ENCODE measurements at places on chromosomes 1 and 21.
A peak's percentile ranks its signal among the peaks of the same experiment; 100 is the strongest.

- no peak for DNase-seq
Observed at GRCh38 chr1:152024223-152024622, 12.6 kb downstream of the S100A11 start.

GRCh38 chr1:177209357-177209756, 38.6 kb downstream of the BRINP2 start:
- peak; percentile 77 for DNase-seq

DNA sequence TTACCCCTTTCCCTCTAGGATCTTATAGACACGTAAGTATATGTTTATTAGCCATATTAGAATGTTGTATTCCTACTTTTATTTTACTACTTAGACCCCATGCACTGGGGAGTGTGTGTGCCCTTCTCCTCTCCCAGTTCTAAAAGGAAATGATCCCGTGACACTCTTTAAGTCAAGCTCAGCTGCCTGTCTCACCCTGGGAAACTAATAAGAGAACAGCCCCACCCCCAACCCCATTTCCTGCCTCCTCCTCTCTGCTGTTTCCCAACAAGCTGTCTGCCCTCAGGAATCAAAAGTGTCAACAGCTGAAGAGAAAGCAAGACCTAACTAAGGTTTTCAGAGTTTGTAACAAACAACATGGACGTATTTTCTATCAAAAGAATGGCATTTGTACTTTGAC, 92.6 kb upstream of the VAV3 start:
- no peak for DNase-seq

DNA sequence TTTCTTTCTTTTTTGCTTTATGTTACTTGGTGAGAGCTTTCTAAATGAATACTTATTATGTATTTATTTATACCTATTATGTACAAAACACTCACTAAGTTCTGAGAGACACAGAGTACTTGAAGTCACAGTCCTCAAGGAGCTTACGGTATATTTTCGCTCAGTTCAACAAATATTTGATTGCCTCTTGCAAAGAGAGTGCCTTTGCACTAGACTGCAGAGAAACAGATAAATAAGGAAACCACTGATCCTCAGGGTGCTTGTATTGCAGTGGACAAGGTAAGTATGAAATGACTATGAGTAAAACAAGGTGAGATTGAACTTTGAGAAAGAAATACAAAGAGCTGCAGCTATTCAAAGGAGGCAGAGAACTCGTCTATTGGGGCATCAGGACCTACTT, 123.3 kb downstream of the C1orf21 start:
- no peak for DNase-seq

DNA sequence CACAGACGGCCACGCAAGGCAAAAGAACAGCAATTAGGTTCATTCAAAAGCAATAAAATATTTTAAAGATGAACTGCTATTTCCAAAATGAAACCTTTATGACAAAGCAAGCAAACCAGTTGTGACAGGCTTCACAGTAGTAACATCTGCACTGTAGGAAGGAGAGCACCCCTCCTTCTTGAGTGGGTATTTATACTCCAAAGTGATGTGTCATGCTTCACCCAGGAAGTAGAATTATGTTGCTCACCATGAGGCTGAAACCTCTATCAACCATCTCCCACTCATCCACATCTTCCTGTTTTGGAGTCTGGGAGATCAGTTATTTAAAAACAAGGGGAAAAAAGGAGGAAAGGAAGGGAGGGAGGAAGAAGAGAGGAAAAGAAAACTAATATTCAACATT, 885 bp downstream of the OR2T10 start:
- no peak for DNase-seq

DNA sequence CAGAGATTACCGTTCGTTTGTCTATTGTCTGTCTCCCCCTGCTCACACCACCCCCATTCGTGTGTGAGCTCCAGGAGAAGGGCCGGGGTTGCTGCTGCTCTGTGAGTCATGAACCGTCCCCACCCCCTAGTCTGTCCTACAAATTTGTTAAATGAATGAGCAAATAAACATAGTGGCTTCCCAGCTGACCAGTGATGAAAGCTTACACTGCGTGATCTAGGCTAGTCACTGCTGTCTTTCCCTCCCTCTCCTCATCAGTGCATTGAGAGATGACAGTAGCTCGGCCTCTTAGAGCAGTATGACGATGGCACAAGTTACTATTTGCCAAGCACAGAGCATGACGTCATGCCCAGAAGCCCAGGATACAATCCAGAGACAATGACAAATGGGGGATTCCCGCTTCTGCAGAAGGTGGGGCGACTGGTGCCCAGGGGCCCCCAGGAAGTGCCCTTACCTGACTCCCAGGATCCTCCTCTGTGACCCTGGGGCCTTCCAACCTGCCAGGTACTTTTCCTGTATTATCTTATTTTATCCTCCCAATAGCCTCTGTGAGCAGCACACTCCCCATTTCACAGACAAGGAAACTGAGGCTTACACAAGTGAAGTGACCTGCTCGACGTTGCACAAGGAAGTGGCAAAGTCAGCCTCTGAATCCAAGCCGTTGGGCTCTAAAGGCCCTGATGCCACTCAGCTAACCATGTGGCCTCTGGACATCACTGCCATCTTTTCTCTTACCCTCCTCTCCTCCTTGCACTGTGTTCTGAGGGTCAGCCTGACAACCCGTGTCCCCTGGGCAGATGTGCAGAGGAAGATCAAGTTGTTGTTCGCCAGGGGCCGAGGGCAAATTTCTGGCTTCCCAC, 8.6 kb upstream of the EPHA2 start:
- DNase-seq: peak; percentile 58

- no peak for DNase-seq
Observed at GRCh38 chr1:215023155-215023832, 59.2 kb upstream of the KCNK2 start.

- DNase-seq: no peak
Observed at GRCh38 chr1:7645751-7646048, 125.4 kb upstream of the VAMP3 start.

GRCh38 chr21:45103971-45104520, 29.7 kb downstream of the ADARB1 start:
- no peak for DNase-seq

GRCh38 chr1:217469983-217470382, 160.9 kb downstream of the GPATCH2 start:
- no peak for DNase-seq

DNA sequence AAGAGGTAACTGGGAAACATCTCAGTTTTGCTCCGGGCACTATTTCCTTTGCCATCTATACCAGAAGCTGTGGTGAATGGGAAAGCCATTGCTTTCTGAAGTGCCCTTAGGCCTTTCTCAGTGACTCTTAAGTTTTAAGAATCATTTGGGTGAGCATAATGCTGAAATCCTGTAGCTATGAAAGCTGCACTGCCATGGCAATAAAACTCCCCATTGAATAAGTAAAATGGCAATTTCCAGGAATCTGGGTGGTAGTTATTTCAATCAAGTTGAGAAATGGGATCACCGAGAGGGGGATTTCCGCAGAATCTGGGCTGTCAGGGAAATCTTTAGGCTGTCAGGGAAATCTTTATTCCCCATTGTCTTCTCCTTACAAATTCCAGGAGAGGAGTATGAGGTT, 26.8 kb upstream of the MACF1 start:
- no peak for DNase-seq

GRCh38 chr1:52631759-52632331, 1.1 kb upstream of the SHISAL2A start:
- no peak for DNase-seq

- DNase-seq: peak; percentile 34
Observed at GRCh38 chr1:81800695-81801650, at the start of gene ADGRL2. Gene ADGRL2 (plus strand): TSS chr1:81800934. CDS start chr1:81836985, 36,051 bp downstream.

DNA sequence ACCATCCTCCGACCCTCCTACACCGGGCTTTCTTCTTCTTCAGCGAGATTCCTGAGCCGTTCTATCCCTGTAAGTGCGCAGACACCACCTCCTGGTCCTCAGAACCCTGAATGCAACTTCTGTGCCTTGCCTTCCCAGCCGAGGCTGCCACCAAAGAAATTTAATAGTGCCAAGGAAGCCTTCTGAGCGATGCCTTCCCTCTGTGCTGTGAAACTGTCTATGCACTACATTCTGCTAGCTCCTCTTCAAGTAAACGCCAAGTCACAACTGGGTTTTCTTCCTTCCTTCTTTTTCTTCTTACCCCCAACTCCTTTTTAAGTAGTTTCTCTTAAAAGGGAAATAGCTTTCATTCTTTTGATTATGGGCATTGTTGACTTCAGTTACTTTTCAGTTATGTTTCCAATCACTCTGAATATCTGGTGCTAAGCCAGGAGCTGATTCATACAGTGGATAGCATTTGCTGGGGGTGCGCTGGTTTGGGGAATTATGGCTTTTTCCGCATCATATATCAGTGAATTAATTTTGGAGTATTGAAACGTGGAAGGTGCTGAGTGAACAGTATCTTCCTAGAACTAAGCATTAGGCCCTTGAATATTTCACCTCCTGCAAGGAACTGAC, 38.6 kb upstream of the GPR88 start:
- no peak for DNase-seq

DNA sequence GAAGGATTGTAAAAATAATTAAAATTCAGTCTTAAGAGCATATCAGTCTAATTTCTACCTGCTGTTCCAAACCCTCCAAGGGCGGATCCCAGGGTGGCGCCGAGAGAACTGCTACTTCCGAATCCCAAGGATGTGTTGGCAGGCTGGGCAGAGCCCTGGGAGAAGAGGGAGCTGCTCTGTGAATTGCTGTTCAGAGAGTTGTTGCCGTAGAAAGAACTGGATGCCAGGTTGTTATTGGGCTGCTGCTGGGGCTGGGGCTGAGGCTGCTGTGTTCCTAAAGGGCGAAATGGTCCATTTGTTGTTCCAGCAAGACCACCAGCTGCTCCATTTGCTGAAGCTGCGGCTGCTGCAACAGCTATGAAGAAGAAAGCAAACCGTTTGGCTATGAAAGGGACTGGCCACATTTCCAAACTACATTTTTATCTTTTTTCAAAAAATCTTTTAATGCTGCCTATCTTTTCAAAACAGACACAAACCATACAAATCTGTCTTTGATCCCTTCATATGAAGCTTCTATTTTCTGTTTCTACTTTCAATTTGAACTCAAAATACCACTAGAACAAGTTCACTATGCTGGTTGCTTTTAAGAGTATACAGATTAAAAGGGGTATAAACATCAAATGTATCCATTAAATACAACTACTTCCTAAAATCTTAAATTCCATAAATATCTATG, 57.5 kb upstream of the SDC3 start:
- DNase-seq: no peak

DNA sequence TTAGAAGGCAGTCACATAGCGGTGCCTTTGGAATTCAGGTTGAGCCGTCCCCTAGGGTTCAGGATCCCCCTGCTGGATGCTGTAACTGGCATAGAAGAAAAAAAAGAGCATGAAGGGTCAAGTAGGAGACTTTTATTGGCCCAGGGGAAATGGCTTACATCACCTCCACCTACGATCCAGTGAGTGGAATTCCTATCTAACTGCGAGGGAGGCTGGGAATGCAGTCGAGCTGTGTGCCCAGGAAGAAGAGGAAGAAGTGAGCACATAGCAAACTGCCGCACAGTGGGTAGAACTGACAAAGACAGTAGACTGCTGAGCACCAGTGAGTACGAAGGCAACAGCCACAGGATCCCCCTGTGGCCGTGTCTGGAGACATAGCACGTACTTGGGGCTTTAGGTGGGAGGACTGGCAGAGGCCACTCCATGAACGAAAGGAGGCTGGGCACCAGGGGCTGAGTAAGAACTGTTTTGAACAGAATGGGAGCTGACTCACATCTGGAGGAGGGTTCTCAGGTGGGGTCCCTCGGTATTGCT, 79.2 kb downstream of the RNF220 start:
- no peak for DNase-seq

- DNase-seq: no peak
Observed at GRCh38 chr1:177794376-177794991, 175.4 kb downstream of the SEC16B start.

DNA sequence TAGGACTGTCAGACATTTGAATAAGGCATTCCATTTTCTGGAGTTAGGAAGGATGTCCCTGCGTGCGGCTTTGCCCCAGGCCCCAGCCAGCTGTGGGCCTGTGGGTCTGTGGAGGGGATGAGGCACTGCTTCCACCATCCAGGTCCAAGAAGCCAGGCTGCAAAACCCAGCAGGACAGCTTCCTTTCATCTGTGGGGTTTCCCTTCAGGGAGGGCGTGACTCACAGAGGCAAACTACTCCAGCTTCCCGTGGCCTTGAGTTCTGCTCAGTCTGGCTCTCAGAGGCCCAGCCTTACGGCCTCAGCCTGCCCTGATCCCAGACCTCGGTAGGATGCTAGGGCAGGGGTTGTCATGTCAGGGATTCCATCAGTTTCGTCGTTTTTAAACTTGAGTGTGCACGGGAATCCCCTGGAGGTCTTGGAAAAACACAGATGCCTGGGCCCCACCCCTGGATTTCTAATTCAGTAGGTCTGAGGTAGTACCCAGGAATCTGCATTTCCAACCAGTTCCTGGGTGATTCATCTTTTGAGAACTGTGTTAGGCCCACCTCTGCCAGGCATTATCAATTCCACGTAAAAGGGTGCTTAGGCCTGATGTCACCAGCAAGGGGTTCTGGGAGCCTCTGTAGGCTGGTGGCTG, 32.3 kb upstream of the TENT5C start:
- no peak for DNase-seq

DNA sequence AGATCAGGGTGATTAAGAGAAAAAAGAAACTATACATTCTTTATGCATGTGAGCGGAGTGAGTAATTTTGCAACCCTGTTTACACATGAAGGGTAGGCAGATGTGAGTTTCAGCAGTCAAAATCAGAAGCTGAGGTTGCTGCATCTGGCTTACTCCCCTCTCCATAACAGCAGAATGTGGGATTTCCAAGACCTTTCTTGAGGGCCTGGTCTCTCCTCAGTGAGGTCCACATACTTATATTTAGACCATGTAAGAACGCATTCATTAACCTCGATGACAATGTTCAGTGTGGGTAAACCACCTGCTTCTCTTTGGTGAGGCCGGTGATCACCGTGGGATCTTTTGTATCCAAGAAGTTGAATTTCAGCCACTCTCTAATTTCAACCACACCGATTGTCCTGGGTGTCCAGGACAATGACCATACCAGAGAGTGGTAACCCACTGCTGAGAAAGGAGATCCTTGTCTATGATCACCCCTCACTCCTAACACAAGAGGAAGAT, 18.7 kb upstream of the RAP1A start:
- no peak for DNase-seq

GRCh38 chr1:214192825-214193643, 87.9 kb upstream of the SMYD2 start:
- DNase-seq: no peak

GRCh38 chr1:222266223-222267196, 281.4 kb downstream of the HHIPL2 start:
- no peak for DNase-seq

DNA sequence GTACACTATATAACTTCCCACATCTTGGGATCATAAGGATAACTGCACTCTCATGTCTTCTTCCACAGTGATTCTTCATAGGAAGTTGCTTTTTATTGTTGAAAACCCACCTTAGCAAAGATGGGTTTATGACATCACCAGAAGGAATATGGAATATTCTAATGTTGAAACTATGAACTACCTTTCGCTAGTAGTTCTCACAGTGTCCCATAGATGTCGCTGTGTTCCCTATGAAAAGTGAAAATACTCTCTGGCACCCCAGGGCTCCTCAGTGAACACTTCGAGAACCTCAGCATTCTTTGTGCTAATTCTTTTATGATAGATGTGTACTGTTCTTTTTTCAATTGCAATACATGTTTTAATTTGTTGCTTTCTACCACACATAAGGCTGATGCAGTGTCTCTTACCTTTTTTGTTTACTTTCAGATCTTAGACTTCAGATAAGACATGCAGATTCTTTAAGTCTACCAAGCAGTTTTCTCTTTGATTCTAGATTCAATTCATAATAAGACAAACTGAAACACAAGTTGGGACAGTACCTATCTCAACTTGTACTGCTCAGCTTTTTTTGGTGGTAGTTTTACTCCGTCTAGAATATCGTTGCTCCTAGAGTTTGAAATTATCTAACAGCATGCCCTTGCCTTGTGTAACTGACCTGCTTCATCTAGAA, 90.8 kb downstream of the GTF2B start:
- no peak for DNase-seq
